Activated T-helper 1 cell treated with anti-CD3 and anti-CD28 coated beads, Interleukin-2, amount 50 U/mL, for 16 hours (primary cell): ENCODE measurements at places on chromosomes 2 and 18.

DNA sequence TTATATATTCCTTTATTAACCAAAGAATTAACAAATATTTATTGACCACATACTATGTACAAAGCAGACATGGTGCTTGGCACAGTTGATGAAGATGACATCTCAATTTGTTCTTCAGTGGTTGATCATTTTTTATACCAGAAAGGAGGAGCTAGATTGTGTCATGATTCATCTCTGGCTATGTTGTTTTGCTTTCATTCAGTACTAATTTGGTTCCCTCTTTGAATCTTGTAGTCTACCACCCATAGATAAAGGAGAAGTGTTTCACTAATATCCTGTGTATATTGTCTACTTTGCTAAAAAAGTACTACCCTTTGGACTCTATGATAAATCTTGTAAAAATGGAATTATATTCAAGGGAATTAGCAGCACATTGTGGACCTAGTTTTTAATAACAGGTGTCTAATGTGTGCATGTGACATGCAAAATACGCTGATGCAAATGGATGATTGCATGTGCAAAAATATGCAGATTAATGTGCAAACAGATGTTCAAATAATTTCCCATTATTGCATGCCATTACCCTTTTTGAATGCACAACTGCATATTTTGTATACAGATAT lies 313.2 kb upstream of the ZEB2 start:
- no peak for DNase-seq

GRCh38 chr18:76263046-76264005 lies 231.7 kb downstream of the ZNF516 start:
- DNase-seq = no peak

DNA sequence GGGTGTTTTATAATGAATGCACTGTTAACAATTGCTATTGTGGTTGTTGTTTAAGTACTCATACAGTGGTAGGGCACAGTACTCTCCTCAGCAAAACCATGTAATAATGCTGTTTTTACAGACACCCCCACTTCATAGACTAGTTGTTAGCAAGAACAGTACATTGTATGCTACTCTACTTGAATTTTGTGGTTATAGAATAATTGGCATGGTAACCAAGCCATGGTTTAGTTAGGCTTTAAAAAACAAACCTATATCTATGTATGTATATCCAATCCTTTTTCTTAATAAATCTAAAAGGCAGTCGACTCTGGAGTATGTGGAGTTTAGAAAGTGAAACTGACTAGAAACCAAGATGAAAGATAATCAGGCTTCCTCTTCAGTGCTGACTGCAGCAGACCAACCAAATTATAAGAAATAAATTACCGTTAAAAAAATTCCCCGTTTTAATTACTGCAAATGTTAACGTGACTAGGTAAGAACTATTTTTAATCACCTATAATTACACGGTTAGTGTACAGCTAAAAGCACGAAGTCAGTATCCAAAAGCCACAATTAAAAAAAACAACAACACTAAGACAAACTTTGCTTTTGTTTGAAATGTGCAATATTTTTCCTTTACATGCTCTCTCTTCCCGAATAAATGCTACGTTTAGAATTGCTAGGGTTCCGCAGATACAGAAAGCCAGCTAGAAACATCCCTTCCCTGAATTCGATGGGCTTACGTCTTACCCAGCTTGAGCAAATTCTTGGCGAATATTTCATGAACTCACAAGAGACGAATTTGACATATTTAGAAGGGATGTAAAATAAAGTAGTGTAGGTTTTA lies 113.3 kb upstream of the SERTAD2 start:
- no peak for DNase-seq

DNA sequence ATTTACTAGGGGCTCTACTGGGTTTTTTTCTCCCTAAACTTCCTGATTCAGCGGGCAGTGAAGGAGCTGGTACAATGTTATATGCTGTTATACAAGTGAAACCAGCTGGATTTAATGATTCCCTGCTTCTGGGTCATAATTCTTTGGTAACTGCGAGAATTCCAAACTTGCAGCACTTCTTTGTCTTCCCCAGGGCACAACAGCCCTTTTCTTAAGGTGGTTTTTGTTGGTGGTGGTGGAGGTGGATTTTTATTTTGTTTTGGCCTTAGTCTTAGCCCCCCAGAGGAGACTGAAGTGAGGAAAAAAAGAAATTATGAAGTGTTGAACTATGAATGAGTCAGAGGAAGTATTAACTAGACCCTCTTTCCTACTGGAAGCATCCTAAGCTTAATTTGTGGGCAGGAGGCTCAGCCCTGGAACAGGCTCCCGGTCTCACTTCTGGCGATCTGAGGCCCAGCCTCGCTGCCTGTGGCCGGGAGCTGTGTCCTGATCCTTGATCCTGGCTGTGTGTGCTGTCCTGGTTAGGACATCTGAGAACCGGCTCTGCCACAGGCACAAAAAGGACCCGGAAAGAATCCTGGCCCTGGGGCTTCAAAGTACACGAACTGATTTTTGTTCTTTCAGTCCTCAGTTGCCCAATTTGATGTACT lies 141.9 kb downstream of the LYPD6B start:
- DNase-seq = no peak

DNA sequence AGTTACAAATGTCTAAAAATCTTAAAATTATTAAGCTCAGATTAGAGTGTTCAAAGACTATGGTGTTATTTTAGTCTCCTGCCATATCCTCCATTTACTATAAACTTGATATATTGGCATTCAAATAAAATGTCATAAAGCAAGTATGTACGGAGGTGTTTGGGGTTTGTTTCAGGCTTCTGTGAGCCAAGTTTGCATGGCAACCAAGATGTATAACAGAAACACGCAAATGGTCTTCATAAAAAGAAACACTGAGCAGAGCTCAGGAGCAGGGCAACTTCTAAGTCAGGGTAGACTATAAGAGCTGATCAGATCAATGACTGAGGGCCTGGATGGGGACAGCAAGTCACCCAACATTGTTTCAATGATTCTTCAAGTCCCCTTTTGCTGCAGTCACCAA lies 20.5 kb upstream of the OSR1 start:
- no peak for DNase-seq
